HT-29 (cell line): ENCODE measurements at places on chromosomes 13 and 19.

DNA sequence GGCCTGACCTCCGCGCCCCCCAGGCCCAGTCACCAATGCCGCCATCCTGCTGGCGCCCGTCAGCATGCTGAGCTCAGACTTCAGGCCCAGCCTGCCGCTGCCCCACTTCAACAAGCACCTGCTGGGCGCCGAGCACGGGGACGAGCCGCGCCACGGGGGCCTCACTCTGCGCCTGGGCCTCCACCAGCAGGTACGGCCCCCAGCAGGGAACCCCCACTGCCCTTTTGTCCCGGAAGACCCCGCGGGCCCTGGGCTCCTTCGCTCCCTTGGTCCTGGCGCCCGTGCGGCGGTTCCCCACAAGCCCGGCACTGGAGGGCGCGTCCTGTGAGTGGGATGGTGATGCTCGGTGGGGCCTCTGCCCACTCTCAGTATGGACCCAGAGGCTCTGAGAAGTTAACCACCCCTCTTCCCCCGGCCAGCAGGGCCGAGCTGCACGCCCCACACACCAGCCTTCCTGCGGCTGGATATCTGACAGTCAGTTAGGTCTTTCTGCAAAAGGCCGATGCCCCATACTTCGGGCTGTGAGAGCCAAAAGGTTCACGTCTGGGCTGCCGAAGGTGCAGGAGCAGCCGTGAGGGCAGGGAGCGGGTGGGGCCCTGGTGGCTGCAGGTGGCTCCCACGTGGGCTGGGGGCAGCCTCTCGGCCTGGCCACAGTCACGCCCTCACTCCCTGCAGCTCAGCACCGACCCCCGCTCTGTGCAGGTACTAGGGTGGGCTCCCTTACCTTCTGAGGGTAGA is 8.0 kb downstream of the WDR18 start:
- no peak for DNase-seq

GRCh38 chr19:48636859-48637448 is at the start of gene DBP:
DBP (minus strand) TSS chr19:48637379; CDS start chr19:48636994, 385 bp downstream.
- peak; percentile 77 for DNase-seq

DNA sequence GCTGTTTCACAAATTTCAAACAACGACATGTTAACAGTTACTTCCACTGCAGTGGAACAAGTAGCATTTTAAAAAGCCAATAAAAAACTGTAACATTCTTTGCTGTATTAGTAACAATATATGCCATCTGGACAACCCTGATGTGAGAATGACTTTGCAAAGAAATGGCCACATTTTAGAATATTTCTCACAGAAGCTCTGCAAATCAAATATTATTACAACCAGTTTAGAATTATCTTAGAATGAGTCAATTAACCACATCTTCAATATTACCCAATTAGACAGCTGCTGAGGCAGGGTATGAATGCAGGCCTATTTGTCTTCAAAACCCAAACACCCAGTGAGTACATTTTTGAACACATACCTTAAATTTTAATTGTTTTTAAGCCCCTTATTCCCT is 3.2 kb downstream of the ZNF699 start:
- no peak for DNase-seq

DNA sequence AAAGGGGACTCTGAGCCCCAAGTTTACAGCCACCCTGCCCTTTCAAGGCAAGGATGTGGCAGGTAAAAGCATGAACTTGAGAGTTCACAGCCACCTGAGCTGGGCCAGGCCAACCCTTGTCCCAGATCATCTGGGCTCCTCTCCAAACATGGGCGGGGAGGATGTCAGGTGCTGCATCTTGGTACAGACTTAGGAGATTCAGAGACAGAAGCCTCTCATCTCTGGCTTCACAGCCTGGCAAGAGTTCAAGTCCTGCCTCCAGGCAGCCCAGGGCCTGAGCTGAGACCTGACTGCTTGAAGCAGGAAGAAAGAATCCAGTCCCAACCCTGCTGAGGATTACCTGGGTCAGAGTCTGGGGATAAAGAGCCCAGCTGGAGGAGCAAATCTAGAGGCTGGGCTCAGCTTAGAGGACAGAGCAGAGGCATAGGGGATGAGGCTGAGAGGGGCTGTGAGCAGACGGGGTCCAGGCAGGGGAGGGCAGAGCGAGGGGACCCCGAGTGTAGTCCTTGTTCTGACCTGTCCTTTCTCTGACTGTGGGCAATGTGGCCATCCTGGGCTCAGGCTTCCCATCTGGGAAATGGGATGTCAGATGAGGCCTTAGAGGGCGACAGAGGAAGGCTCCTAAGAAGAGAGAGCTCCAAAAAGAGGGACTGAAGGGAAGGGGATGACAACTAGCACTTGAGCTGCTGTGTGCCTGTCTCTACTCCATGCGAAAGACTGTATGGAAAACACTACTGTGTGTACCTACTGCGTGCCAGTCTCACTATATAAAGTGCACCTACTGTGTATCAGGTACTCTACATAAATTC is 6.6 kb upstream of the OR10H5 start:
- DNase-seq = peak; percentile 34

DNA sequence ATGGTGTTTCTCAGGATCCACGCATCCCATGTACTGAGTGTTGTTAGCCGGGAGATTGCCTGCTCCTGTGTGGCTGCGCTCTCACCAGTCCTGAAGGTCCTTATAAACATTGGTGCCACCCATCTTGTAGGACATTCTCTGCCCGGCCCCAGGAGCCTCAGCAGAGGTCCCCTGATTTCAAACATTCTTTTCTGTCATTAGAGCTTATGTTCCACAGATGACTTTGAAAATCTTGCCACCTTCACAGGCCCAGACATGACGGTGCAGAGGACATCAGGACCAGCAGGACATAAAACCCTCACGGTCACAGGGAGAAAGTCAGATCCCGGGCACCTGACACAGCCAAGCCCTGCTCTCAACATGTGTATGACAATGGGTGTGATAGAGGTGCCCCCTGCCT is 33.2 kb upstream of the PEPD start:
- no peak for DNase-seq

- DNase-seq = no peak
Measured at GRCh38 chr13:58906329-58907007, 1257.3 kb downstream of the DIAPH3 start.

DNA sequence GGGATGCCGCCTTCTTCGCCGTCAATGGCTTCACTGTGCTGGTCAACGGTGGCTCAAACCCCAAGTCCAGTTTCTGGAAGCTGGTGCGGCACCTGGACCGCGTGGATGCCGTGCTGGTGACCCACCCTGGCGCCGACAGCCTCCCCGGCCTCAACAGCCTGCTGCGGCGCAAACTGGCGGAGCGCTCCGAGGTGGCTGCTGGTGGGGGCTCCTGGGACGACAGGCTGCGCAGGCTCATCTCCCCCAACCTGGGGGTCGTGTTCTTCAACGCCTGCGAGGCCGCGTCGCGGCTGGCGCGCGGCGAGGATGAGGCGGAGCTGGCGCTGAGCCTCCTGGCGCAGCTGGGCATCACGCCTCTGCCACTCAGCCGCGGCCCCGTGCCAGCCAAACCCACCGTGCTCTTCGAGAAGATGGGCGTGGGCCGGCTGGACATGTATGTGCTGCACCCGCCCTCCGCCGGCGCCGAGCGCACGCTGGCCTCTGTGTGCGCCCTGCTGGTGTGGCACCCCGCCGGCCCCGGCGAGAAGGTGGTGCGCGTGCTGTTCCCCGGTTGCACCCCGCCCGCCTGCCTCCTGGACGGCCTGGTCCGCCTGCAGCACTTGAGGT is 7.0 kb downstream of the MAP1S start:
- DNase-seq = no peak

DNA sequence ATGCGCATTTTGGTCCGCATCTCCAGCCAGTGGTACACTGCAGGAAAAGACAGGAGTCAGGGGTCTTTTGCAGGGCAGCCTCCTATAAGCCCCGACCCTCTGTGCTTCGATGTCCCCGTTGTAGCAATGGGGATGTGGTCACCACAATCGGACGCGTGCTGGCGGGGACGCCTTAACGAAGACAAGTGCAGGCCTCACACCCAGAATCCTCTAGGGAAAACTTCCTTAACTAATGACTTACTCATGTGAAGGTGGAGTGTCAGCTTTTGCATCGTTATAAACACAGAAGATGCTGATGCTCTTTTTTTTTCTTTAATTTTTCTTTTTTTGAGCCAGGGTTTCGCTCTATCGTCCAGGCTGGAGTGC is 22.1 kb downstream of the VASP start:
- DNase-seq = no peak

GRCh38 chr13:109204252-109204651 is 574.8 kb downstream of the MYO16 start:
- no peak for DNase-seq

GRCh38 chr19:36973021-36973843 is 57.1 kb downstream of the ZNF568 start:
- DNase-seq = no peak

- no peak for DNase-seq
Measured at GRCh38 chr13:40024204-40024966, 368.9 kb downstream of the COG6 start.

DNA sequence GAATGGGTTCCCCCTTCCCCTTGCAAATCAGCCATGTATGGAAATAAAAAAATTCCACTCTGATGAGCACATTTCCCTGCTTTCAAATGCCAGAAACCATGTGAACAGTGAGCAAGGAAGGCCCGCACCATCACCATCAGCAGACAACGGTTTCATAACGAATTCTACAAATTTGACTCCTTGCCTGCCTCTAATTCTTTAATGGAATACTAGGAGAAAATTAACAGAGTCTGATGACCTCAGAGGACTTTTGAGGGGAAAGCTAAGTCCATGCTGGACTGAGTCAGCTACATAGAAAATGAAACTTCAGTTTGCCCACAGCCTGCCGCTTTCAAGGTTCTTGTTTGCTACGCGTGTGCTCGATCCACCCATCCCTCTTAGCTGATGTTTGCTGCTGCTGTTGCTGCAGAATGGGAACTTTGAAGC is 46.7 kb upstream of the KL start:
- DNase-seq = no peak

GRCh38 chr13:112898621-112899280 is 70.3 kb upstream of the MCF2L start:
- no peak for DNase-seq

- DNase-seq = no peak
Measured at GRCh38 chr19:13598098-13598497, 91.8 kb upstream of the CACNA1A start.

GRCh38 chr19:21593502-21593901 is 88.1 kb downstream of the ZNF429 start:
- DNase-seq = no peak

GRCh38 chr13:93001866-93002461 is 224.6 kb upstream of the GPC6 start:
- DNase-seq = no peak

GRCh38 chr13:75864718-75865117 is 228.6 kb downstream of the LMO7 start:
- DNase-seq = no peak

GRCh38 chr13:41919031-41919740 is 41.7 kb downstream of the VWA8 start:
- no peak for DNase-seq

DNA sequence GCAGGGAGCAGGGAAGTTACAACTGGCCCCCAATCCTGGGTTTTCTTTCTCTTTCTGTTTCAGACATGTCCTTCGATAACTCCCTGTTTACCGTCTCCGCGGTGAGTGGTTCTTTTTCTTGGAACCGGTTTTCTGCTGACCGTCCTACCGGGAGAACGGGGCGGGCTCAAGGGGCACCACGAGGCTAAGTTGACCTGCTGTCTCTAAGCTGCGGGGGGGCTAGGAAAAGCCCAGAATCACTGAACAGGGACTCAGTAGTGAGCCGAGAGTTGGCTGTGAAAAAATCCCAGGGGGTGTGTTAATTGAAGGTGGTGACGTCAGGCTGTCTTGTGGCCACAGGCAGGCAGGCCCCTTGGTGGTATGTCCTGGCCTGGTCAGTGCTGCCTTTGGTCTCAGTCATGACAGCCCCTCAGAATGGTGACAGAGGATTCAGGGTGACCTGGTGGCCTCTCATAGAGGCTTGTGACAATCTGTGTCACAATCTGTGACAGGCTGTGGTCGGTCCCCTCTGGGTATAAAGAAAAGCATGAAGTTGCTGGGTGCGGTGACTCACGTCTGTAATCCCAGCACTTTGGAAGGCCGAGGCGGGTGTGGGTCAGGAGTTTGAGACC is 8.1 kb upstream of the CARM1 start:
- no peak for DNase-seq

- no peak for DNase-seq
Measured at GRCh38 chr13:47017476-47017875, 120.6 kb upstream of the HTR2A start.

DNA sequence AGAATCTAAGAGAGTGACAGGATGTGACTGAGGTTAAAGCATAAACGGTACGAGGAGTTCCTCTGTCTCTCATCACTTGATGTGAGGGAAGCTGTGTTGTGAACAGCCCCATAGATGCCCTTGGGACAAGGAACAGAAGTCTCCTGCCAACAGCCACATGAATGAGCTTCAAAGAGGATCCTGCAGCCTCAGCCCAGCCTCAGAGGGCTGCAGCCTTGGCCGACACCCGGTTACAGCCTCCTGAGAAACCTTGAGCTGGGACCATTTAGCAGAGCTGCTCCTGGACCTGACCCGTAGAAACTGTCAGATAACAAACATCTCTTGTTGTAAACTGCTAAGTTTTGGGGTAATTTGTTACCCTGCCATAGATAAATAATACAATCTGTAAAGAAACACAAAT is 54.2 kb downstream of the CCNE1 start:
- DNase-seq = no peak

- no peak for DNase-seq
Measured at GRCh38 chr19:5184930-5185329, 155.7 kb downstream of the PTPRS start.

- no peak for DNase-seq
Measured at GRCh38 chr19:16887353-16888265, 1.2 kb upstream of the F2RL3 start.

- DNase-seq = no peak
Measured at GRCh38 chr19:16849168-16849567, 20.0 kb downstream of the SIN3B start.
